T-helper 2 cell treated with Interferon-gamma antibody and Interleukin-4, amounts not matched to agents 100 ng/mL and 5 ng/mL, for 36 hours (primary cell): ENCODE measurements at places on chromosomes 12 and 14. TPM values are rescaled to one million over a fixed set of nuclear protein-coding genes. Genes with fewer than 3 reads are reported as not detected.

The FAM90A1 gene
- total RNA-seq = 0.09 and 0.36 TPM in 2 replicates

The SPATS2 gene
- total RNA-seq = 14.6 and 17.5 TPM in 2 replicates

The CLEC4A gene
- total RNA-seq = 0.25 and 0.32 TPM in 2 replicates

The RIPK3 gene
- 29.7 and 34.6 TPM in 2 replicates for total RNA-seq

The ADAMTS20 gene
- not detected in 2 replicates for total RNA-seq

The GABARAPL1 gene
- total RNA-seq = 6.6 and 7.0 TPM in 2 replicates

The CLEC9A gene
- total RNA-seq = not detected in 2 replicates

The HIP1R gene
- total RNA-seq = 31.8 TPM in 2 replicates
